ENCODE measurements at places on chromosomes 16 and 17.

DNA sequence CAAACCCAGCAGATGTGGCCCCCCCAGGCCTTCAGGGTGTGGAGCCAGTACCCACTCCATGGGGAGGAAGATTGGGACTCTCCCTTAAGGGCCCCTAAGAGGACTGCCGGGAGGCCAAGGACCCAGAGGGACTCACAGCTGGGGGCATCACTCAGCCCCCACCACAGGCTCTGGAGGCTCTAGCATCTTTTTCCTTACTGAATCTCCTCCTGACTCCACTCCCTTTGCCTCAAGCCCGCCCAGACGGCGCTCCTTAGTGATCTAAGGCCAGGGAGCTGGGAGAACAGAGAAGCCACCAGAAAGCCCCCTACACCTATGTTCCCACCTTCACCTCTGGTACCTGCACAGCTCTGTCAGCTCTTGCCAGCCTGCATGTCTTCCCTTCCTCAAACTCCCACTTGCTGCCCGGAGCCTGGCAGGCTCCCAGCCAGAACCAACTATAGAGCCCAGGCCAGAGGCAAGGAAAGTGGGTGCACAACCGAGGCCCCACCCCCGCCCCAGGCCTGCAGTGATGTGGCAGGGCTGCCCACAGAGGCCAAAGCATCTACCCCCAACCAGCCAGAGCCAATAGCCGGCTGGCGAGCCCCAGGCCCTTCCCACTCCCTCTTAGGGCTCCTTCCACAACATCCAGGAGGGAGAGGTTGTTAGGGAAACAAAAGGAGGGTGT, 22.3 kb upstream of the MPO start:
- no peak for DNase-seq

GRCh38 chr16:27932542-27933135, 130.9 kb downstream of the GSG1L start:
- DNase-seq = no peak

DNA sequence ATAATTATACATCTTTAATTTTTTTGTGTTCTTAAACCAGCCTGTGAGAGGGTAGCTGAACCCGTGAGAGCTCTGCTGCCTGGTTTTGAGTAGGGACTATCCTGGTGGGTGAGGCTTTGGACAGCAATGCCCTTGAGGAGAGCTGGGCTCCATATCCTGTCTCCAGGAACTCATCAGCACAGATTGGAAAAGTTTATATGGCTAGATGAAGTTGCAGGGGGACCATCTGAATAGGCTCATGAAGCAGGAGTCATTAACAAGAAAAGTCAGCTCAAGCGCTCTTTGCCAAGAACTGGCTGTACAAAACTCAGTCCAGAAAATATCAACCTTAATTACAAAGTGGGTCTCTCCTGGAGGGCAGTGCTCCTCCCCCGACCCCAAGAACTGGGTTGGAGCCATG, 33.8 kb upstream of the SSTR2 start:
- no peak for DNase-seq

DNA sequence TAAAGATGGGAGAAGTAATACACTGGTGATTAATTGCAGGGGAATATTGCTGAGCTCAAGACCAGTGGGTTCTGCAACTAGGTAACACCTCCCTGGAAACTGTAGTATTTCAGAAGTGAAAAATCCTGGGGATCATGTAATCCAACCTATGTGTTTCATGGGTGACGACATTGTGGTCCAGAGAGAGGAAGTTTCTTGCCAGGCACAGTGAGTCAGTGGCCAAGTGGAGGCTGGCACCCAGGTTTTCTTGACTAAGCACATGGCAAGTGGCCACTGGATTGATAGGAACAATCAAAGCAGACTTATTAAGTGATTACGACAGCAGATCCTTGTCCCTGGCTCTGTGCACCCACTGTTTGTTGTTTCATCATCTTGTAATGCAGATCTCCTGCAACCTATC, 14.6 kb upstream of the CIITA start:
- DNase-seq = peak; percentile 56

- no peak for DNase-seq
These were observed 29.3 kb downstream of the ADCY7 start for GRCh38 chr16:50295541-50296132.

DNA sequence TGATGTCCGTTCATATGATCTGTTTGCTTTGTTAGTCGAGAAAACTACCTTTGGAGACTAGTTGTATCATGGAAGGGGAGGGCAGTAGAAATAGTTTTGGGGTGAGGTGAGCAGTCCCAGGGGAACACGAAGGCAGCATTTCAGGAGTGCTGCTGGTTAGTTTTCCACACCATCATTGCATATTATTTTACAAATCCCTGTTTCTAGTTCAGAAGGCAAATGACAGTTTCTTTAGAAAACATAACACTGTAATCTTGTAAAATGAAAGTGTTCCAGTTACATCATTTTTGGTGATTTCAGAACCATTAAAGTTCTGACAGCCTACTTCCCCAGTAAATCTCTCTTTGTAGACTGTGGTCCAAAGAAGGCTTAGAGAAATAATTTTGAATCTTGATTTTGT, 25.4 kb downstream of the BANP start:
- peak; percentile 43 for DNase-seq
